ENCODE measurements at places on chromosomes 3 and 15. TPM values are rescaled to one million over a fixed set of nuclear protein-coding genes. Genes with fewer than 3 reads are reported as not detected.

The SLC24A5 gene
- total RNA-seq, result 12.3 TPM

The MAGEL2 gene
- total RNA-seq, result 8.2 TPM

The ZNF774 gene
- 8.2 TPM for total RNA-seq

The SETD2 gene
- 30.1 TPM for total RNA-seq

The WDR6 gene
- total RNA-seq, result 31.3 TPM

The TICRR gene
- total RNA-seq, result 1.2 TPM

The ATP13A4 gene
- 16.6 TPM for total RNA-seq

The RLBP1 gene
- not detected for total RNA-seq

The TMIE gene
- 0.48 TPM for total RNA-seq

The ZNF80 gene
- total RNA-seq, result 2.4 TPM

The PCSK6 gene
- total RNA-seq, result 22.6 TPM

The GNAT1 gene
- not detected for total RNA-seq

The ROPN1B gene
- total RNA-seq, result 1.7 TPM

The DGKG gene
- total RNA-seq, result 13.5 TPM

The ZBTB20 gene
- total RNA-seq, result 63.3 TPM

The DUOXA2 gene
- total RNA-seq, result 3.9 TPM

The ITGA11 gene
- total RNA-seq, result 84.5 TPM

The UCN2 gene
- 1.9 TPM for total RNA-seq

The PIGBOS1 gene
- 14.0 TPM for total RNA-seq

The TIMP4 gene
- 6.7 TPM for total RNA-seq

The TMEM207 gene
- total RNA-seq, result 1.2 TPM

The HMG20A gene
- total RNA-seq, result 33.2 TPM

The CCDC54 gene
- total RNA-seq, result 1.4 TPM

The GTF2A2 gene
- total RNA-seq, result 10.8 TPM

The SMAD6 gene
- 45.5 TPM for total RNA-seq

Measured in umbilical cord (tissue), 2 donors.